ENCODE measurements at places on chromosomes 16 and 17.

- DNase-seq = peak; percentile 56
Measured at GRCh38 chr16:50213939-50214519, 52.3 kb upstream of the ADCY7 start.

GRCh38 chr17:57875290-57876022, 25.6 kb upstream of the MRPS23 start:
- DNase-seq = no peak

- no peak for DNase-seq
Measured at GRCh38 chr17:19743101-19744100, 4.7 kb downstream of the ALDH3A1 start.

DNA sequence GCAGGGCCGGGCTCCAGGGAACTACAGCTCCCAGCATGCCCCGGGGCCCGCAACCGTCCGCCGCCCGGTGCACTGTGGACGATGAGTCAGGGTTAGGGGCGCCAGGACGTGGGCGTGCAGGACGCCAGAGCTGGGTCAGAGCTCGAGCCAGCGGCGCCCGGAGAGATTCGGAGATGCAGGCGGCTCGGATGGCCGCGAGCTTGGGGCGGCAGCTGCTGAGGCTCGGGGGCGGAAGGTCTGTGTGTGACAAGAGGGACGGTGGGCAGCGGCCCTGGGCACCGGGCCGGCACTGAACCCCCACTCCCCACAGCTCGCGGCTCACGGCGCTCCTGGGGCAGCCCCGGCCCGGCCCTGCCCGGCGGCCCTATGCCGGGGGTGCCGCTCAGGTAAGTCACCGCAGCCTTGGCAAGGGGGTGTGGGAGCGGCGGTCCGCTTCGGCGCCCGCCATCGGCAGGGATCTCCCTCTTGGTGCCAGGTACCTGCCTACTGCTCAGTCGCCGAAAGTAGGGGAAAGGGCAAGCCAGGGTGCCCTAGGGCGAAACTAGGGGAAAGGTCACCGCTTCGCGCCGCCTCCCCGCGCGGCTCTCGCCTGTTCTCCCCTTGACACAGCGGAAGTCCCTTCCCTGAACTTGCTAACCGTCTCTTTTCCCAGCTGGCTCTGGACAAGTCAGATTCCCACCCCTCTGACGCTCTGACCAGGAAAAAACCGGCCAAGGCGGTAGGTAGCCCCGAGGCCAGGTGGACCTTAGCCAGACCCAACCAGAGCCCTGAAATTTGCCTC, at the start of the genes ACADVL and DLG4:
TSS of gene ACADVL (plus strand) at position 127 of the 781 bp plus-strand sequence. CDS start at position 174, 47 bp downstream.
TSS of gene DLG4 (minus strand) at position 25 of the 781 bp plus-strand sequence.
- peak; percentile 86 for DNase-seq

GRCh38 chr16:65021852-65022595, 99.8 kb downstream of the CDH11 start:
- no peak for DNase-seq

- no peak for DNase-seq
Measured at GRCh38 chr17:4235372-4236279, 28.2 kb downstream of the ANKFY1 start.

DNA sequence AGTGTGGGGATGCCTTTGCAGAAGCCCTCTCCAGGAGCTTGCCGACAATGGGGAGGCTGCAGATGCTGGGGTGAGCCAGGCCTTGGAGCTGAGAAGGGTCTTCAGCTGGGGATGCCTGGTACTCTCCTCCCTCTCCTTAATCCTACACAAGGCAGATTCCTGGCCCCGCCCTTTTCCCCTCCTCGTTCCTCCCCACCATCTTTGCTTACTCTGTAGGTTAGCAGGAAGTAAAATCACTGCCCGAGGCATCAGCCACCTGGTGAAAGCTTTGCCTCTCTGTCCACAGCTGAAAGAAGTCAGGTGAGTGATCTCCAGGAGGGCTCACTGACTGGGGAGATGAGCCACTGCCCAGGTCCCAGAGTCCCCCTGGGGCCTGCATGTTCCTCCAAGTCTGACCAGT, 38.7 kb downstream of the NLRC5 start:
- DNase-seq = no peak

DNA sequence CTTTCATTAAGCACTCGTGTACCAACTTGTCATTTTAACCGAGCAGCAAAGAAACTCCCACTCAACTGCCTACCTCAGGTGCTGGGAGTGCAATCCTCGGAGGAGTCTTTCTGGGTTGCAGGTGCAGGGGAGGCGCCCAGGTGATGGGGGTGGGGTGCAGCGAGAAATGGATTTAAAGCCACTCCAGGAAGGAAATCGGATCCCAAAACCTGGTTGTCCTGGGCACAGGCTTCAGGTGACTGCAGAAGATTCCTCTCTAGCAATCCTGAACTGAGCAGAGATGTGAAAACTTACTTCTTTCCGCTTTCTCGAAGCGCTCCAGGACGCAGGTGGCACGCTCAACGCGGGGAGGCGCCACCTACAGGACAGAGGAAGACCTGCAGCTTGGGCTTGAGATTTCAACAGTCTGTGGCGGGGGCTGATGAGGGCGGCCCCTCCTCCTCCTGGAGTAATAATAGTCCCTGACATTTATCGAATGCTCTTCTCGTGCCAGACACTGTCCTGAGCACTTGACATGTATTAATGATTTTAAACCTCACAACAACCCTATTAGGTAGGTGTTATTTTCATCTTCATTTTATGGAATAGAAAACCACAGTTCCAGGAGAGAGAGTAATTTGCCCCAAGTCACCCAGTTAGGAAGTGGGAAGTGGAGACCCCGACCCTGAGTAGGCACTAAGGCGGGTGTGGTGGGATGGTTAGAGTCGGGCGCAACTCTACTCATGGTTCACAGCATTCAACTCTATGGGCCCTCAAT, 27.2 kb upstream of the SKAP1 start:
- DNase-seq = peak; percentile 39

GRCh38 chr16:27222249-27223225, 19.2 kb downstream of the KDM8 start:
- no peak for DNase-seq

DNA sequence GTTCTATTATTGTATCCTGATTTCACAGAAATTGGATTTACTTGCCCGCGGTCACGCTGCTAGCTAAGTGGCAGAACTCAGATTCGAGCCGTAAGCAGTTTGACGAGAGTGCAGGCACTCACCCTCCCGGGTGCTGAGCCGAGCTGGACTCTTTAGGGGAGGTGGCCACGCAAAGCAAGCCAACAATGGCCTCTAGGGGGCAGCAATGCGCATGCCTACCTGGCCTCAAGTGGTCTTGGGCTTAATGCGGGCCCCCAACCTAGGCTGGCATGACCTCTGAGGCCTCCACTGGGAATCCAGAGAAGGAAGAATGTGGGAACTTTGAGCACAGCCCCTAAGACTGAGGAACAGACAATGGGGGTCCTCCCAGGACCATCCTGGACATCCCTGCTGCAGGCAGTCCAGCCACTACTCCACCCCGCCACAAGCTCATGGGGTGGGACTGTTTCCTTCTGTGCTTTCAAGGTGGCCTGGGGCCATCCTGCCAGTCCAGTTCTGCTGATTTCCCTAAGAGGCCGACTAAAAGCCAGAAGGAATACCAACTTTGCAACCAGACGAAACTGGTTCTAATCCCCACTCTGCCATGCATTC, 276.5 kb downstream of the XYLT1 start:
- peak; percentile 48 for DNase-seq

GRCh38 chr17:43986225-43986981, 18.0 kb upstream of the NAGS start:
- no peak for DNase-seq

DNA sequence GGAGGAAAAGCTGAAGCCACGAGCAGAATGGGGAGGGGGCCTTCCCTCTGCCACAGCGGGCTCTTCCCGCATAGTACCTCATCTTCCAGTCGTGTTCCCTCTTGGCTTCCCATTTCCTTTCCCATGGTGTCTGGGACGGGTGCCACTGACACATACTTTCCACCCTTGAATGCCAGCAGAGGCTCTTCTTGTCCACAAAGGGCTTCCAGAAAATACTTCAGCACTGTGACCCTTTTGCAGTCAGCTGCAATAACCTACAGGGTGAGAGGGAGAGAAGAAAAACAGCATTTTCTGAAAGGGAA, 30.7 kb downstream of the HIC1 start:
- no peak for DNase-seq

DNA sequence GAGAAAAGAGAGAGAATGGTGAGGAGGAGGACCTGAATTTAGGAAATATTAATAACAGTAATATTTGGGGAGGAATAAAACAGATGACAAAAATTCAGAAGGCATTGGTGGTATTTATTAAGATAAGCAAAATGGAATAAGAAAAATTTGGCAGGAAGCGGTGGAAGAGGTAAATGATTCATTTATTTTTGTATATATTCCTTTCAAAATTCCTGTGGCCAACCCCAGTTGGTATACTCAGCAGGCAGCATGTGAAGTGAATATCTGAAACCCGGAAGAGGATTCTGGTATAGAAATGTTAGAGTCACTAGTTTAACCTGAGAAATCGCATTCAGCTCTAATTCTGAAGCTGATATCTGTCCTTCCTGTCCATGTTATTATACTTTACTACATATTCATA, 792.0 kb downstream of the KCNJ2 start:
- no peak for DNase-seq

DNA sequence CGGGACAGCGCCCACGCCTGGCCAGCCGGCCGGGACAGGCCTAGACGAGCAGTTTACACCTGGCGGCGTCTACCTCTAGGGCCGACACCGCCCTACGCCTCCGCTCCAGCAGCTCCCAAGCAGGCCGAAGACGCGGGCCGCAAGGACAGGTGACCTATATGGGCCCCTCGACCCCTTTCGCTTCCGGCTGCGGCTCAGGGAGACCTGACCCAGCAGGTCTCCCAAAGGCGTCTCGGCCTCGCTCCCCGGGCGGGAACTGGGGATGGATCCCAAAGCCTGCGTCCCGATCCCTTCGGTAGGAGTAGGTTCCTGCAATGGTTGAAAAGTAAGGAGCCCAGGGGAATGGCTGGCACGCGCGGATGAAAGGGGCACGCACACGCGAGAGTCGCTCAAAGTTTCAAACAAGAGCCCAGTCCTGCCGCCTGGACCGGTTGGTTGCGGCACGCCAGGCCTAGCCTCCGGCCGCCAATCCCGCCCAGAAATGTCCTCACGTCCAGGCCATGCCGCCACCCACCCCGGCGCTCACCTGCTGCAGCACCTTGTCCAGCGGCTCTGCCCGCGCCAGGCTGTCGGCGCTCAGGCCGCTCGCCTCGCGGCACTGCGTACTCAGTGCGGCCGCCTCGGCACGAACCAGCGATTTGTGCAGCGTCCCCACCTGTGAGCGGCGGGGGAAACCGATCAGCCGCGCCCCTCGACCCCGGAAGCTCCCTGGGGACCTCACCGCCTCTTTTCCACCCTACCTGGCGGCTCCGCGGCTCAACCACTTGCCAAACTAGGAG, 630 bp downstream of the ESRP2 start:
- DNase-seq = no peak

DNA sequence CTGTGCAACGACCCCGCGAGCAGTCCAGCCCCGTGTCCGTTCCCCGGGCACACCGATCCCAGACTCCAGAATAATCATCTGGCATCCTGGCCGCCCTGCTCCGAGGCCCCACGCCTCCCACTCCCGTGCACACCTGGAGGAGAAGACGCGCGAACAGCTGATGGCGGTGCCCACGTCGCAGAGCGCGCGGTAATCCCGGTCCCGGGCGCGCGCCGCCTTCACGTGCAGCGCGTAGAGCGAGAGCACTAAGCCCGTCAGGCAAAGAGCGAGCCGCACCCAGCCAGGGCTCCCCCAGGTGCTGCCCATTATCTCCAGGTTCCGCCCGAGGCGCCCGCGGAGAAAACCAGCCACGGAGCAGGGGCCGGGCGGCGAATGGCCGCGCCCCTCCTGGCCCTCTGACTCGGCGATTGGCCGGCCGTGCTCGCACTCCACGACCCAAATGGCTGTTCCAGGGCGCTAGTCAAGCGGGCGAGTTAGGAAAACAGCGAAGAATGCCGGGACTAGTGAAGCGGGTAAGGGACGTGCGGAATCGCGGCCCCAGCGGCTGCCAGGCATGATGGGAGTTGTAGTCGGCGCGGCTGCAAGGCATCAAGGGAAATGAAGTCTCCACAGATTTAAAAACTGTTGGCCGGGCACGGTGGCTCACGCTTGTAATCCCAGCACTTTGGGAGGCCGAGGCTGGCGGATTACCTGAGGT, at the start of gene VKORC1:
TSS of gene VKORC1 (minus strand) at position 374 of the 697 bp plus-strand sequence. CDS start at position 306, 68 bp downstream.
- DNase-seq = peak; percentile 99

DNA sequence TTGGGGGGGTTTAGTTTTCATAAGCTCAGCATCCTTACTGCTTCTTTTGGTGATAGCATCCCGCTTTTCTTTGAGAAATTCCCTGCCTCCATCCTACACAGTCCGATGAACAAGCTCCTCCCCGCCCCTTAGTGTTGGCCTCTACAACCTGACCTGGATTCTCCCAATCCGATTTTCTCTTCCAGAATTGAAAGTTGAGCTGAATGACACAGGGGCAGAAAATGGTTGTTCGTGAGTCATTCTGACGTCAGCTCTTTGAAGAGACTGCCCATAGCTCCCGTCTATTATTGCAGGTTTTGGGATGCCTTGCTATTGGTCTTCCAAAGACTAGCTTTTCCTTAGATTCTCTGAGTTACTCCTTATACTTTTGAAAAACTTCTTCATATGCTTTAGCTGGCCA, 279.7 kb downstream of the SLC39A11 start:
- DNase-seq = no peak

DNA sequence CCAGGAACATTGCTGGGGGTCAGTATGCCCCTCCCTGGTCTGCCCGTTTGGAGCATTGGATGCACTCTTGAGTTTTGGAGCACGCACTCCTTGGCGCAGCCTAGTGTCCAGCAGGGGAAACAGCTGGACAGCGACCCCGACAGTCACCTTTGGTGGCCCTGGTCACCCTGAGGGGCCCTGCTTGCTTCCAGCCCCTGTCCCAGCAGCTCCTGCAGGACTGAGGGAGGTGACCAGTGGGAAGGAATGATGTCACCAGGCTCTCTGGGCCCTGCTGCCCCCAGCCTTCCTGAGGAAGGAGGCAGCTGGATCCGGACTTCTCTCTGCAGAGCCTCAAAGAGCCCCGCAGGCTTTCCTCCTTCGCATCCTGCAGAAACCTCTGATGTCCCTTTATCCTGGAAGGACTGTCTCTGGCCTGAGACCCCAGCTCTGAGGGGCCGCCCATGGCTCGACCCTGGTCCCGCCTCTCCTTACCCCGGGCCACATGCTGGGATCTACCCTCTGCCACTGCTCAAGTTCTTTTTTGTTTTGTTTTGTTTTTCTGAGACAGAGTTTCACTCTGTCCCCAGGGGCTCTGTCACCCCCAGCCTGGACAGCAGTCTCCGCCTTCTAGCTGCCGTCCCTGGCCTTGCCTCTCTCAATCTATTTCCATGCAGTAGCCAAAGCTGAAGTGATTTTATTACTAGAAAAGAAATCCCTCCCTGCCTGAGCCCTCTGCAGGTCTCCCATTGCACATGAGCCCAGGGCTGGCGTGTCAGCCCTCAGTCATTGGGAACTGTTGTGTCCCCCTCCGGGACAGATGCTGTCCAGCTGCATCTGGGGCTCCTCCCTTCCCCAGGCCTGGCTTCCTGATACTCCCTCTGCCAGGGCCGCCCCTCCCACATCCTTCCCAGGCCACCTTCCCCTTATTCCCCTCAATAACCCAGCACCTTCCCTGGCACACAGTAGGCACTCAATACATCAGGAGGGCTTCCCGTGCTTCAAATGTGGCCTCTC, 11.6 kb downstream of the ZSCAN10 start:
- no peak for DNase-seq

DNA sequence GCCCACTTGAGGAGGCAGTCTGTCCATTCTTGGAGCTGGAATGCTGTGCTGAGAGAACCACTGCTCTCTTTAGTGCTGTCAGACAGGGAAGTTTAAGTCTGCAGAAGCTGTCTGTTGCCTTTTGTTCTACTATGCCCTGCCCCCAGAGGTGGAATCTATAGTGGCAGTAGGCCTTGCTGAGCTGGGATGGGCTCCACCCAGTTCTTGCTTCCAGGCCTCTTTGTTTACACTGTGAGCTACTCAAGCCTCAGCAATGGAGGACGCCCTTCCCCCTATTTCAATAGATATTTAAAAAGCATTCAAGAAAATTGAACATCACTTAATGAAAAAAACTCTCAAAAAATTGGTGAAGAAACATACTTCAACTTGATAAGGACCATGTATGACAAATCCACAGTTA, 313.5 kb downstream of the PHKB start:
- DNase-seq = no peak

Measured in inflammatory macrophage treated with lipopolysaccharide for 4 hours (primary cell).